T-helper 1 cell (primary cell): ENCODE measurements at places on chromosomes 2 and 18.

DNA sequence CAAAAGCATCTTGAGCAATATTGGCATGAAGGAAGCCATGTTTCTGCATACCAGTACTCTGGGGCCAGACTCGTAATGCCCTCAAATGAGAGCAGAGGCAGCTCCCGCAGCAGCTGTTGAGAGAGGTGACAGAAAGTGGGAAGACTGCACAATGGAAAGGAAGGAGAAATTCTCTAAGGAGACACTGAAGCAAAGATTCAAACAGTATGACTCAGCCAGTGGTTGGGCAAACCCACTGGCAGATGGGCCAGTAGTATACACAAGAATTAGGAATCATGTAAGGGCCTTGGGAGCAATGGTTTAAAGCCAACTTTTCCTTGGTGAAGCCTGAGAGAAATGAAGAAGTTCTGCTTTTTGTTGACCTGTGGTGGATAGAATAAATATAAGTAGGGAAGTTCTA lies 2092.7 kb upstream of the PIK3C3 start:
- DNase-seq, result no peak

- DNase-seq, result no peak
Observed at GRCh38 chr2:130150181-130151144, 5.6 kb upstream of the CCDC74B start.

- DNase-seq, result no peak
Observed at GRCh38 chr2:30222031-30222430, 9.3 kb upstream of the LBH start.

DNA sequence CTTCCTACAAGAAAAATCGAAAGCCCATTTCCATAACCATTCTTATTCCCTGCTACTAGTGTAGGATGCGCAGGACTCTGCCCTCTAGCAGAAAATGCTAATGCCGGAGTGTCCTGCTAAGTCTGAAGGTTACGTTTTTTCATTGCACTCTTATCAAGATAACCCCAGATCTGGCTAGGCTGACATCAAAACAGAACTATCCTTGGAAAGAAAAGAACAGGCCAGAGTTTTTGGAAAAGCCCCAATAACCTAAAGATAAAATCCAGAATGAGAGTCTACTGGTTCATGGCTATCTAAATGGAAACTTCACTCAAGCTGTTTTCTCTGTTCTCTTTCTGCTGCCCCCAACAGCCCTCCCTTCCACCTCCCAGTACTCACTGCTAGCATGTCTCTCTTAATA lies 913 bp downstream of the RNF152 start:
- no peak for DNase-seq

- DNase-seq, result no peak
Observed at GRCh38 chr2:224410946-224411561, 9.1 kb upstream of the FAM124B start.

DNA sequence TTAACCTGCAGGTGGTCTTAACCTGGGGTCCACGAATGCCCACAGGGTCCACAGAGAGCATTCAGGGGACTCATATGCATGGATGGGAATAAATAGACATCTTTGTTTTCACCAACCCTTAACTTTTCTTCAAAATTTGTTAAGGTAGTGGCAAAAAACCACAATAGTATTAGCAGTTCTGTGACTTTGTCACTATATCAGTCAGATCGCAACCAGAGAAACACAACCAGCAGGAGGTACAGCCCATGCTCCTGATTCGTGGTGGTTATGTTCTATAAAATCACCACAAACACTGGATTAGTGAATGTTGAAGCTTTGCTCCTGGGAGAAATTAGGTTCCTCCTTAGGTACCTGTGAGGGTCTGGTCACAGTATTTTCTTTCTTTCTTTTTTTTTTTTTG lies 31.6 kb downstream of the B3GNT7 start:
- no peak for DNase-seq

- DNase-seq, result no peak
Observed at GRCh38 chr2:49028101-49028500, 126.2 kb downstream of the FSHR start.

DNA sequence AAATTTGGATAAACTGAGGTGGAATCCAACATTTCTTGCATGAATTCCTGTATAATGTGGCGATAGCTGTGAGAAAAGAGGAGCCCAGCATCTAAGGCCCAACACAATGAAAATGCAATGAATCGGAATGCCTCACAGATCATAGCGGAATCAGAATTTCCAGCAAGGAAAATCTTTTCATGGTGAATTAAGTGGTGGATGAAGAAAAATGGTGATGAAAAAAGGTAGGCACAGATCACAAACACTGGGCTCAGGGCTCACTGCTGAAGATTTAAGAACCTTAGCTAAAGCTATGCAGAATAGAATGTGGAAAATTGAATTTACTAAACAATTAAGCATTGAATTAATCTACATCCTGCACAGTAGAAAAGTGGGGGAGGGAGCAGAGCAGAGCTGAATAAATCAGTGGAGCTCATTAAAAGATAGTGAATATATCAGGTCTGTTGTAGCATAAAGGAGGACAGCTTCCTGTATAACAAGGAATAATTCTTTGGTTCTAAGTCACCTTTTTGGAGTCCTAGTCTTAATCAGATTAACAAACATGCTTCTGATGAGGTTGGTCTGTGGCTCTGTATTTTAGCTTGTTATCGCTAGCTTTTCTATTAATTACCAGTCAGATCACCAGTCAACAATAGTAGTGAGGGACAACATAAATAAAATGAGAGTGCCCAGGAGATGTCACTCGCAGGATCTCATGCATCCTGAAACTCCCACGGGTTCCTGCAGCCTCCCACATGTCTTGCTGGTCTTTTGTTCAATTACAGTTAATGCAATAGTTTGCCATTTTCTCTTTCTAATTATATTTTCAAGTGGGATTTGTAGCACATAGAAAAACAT lies 27.0 kb downstream of the MEIS1 start:
- DNase-seq, result no peak

- no peak for DNase-seq
Observed at GRCh38 chr18:55300421-55300935, 287.5 kb downstream of the TCF4 start.

- DNase-seq, result no peak
Observed at GRCh38 chr2:98026927-98027522, 31.3 kb upstream of the TMEM131 start.

DNA sequence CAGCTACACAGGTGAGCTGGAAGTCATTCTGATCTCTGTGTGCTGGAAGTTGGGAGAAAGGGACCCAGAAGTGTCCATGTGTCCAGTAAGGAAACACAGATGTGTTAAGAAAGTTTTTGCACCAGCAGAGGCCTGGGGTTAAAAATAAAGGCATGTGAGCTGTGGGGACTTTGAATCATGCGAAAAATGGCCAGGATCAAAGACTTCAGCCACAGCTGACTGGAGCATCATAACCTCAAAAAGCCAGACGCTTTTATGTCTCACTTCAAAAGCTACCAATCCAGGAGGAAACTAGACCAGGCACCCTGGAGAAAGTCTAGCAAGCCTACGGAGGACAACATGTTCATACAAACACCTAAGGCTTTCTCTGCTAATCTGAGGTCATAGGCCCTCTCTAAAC lies 503.6 kb upstream of the REG3G start:
- DNase-seq, result no peak

DNA sequence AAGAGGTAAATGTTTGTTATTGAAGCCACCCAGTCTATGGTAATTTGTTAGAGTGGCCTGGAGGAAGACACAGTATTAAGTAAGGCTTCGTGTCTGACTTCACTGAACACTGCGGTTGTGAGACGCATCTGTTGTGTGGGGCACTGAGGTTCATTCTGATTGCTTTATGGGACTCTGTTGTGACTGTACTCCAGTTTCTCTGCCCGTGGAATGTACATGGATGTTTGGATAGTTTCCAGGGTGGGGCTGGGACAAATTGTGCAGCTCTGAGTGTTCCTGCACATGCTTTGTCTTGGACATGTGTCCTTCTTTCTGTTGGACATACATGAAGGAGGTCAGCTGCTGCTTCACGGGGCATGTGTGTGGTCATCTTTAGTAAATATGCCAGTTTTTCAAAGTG lies 58.6 kb downstream of the ODC1 start:
- DNase-seq, result no peak

GRCh38 chr2:170022692-170023091 lies 155.3 kb upstream of the MYO3B start:
- no peak for DNase-seq

DNA sequence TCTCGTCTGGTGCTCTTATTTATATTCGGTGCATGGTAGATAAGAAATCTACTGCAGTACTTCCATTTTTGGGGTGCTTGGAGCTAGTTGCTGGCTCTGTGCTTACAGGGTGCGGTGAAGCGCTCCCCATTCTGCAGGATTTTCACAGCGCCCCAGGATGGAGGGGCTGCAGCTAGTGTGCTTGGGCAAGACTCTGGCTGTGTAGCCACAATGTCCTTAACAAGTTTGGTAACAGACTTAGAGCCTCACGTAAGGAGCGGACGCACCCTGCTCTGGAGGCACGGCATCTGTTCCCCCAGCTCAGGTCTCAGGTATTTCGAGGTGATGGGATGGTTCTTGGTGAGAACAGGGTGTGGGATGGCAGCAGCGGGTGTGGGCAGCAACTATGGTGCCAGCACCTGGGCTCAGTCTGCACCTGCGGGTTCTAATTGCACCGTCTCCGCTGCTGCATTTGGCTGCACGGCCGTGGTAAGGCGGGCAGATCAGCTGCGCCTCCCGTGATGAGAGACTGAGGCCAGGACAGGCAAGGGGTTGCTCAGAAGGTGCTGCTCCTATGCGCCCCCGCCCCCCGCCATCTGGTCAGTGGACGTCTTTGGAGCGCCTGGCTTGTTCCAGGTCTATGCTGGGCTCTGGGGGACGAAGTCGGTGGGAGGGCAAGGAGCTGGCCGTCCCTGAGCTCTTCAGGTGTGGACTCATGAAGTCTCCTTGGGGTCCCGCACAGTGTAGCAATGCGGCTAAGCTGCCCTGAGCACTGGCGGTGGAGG lies 20.1 kb upstream of the ALLC start:
- DNase-seq, result no peak

GRCh38 chr2:169018390-169018789 lies 12.7 kb downstream of the ABCB11 start:
- DNase-seq, result no peak

DNA sequence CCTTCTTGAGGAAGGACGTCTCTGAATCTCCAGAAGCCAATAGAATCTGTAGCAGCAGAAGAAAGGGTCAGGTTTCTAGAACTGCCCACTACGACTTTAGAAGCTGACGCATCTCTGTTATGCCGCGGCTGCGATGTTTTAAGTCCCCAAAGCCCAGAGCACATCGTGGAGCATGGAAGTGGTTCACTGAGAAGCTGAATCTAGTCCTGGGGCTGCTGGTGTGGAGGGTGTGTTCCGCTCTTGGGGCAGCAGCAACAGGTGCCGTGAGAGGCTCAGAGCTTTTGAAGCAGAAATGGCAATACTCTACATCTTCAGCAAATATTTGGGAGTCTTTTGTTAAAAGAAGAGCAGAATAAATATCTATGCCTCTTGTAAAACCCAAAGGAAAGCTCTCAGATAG lies 48.9 kb upstream of the RMDN2 start:
- no peak for DNase-seq

DNA sequence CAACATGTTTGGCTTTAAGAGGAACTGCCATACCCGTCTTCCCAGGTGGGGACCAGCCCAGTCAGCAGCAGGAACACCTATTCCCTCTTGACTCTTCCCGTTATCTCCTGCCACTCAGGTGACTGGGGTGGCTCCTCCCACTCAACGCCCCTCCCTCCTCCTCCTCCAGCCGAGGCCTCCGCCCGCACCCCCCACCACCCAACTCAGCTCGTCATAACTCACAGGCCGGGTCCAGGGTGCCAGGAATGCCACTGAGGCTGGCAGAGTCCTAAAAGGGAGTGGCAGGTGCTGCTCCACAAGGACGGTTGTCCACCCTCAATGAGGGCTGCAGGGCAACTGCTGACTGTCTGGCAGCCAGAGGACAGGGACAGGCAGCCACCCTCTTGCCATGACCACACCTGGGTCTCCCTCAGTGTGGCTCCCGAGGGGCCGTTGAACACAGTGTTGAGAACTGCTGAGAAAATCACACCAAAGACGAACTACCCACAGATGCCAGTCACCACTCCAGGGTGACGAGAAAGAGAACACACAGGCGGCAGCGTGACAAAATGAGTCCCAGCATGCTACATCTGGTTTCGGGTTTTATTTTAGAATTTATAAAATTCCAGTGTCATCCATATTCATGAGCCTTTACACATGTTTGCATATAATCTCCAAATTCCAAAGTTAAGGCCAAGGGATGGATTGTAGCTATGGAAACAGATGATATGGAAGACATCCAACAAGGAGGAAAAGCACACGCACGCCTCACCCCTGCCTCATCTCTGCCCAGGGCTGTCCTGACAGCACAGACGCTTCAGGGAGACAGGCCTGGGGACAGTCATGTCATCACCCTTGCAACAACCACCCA lies 38.5 kb downstream of the ANO7 start:
- no peak for DNase-seq

DNA sequence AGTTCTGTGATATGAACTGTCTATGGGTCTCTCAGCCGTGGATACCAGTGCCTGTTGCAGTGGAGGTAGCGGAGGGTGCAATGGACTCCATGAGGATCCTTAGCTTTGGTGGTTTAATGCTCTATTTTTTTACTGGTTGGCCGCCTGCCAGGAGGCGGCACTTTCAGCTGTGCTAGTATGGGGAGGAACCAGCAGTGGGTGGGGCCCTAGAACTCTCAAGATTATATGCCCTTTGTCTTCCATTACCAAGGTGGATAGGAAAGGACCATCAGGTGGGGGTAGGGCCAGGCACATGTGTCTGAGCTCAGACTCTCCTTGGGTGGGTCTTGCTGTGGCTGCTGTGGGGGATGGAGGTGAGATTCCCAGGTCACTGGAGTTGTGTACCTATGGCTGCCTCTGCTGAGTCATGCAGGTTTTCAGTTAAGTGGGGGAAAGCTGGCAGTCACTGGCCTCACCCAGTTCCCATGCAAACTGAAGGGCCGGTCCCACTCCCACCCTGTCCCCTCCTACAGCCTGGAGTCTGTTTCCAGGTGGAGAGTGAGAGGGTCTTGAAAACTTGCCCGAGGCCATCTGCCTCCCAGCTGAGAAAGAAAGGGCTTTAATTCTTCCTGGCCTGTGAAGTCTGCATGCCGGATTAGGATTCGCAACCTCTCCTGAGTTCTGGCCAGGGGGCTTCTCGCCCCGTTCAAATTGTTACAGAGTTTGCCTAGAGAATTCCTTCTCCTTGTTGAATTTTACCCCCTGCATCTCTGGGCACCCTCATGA lies 14.5 kb downstream of the KCNS3 start:
- no peak for DNase-seq

DNA sequence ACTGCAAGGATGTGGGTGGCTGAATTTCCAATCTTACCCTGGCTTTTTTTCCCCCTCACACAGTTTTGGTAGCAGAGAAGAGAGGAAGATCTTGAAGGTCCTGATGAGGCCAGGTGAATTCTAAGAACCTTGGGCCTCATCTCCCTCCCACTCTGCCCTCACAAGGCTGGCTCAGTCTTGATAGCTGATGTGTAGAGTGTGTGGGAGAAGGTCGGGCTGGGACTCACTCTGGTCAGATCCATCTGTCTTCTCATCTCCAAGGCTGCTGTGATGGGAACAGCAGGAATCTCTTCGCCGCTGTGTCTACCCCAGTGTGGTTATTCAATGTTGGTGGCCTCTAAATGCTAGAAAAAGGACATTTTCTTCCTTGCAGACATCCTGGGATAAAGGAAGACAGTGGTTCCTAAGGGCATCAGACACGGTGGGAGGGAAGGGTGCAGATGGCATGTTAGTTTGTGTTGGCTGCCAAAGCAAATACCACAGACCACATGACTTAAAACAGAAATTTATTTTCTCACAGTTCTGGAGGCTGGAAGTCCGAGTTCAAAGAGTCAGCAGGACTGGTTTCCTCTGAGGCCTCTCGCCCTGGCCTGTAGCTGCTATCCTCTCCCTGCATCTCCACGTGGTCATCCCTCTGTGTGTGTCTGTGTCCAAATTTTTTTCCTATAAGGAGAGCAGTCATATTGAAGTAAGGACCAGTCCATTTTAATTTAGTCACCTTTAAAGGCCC lies 37.6 kb upstream of the MGAT4A start:
- DNase-seq, result no peak
